Sigmoid colon (tissue), 7 donors: ENCODE measurements at places on chromosomes 5 and 9. TPM values are rescaled to one million over a fixed set of nuclear protein-coding genes. Genes with fewer than 3 reads are reported as not detected.

Gene TMEM232
- total RNA-seq, result 2.5 TPM

Gene KDM4C
- 29.7 TPM for total RNA-seq

Gene SRD5A1
- 3.9 TPM for total RNA-seq

Gene LAMC3
- total RNA-seq, result under 0.01 TPM

Gene TLR4
- total RNA-seq, result 14.9 TPM

Gene PCDHB2
- total RNA-seq, result 3.2 TPM

Gene ANKS6
- total RNA-seq, result 10.2 TPM

Gene NEURL1B
- 42.8 TPM for total RNA-seq

Gene APBA1
- 4.2 TPM for total RNA-seq

Gene PDGFRB
- 104 TPM for total RNA-seq

Gene RORB
- total RNA-seq, result 0.27 TPM

Gene BHMT2
- 36.8 TPM for total RNA-seq

Gene CDKN2B
- total RNA-seq, result 3.0 TPM

Gene SLC46A2
- not detected for total RNA-seq

Gene BNC2
- total RNA-seq, result 148 TPM

Gene WNK2
- 20.0 TPM for total RNA-seq

Gene PCDHB15
- 7.3 TPM for total RNA-seq

Gene ADRB2
- 2.0 TPM for total RNA-seq

Gene NTNG2
- total RNA-seq, result 6.0 TPM

Gene CCNJL
- 1.8 TPM for total RNA-seq

Gene ACER2
- total RNA-seq, result 4.3 TPM

Gene SLC36A2
- not detected for total RNA-seq

Gene CSF2
- total RNA-seq, result not detected

Gene DPYSL3
- 343 TPM for total RNA-seq

Gene CSNK1G3
- total RNA-seq, result 55.8 TPM

Gene CENPK
- total RNA-seq, result not detected

Gene FOXD4L5
- total RNA-seq, result not detected

Gene BAG1
- total RNA-seq, result 93.3 TPM

Gene GSN
- 1,779 TPM for total RNA-seq

Gene GRXCR2
- total RNA-seq, result not detected

Gene FNIP1
- 63.1 TPM for total RNA-seq

Gene EIF4EBP3
- total RNA-seq, result 7.4 TPM
